CD4-positive, alpha-beta T cell (primary cell): ENCODE measurements at places on chromosomes 12 and 14.
A peak's percentile ranks its signal among the peaks of the same experiment; 100 is the strongest.

- H3K4me1 ChIP-seq: no peaks in the 10 kb centered on the region
- H3K27ac ChIP-seq: no peak overlapping the region
- H3K27me3 ChIP-seq: no peaks in the 10 kb centered on the region
- no peak overlapping the region for H3K4me3 ChIP-seq
- DNase-seq: no peak
Measured at GRCh38 chr12:127680516-127680915, 586.5 kb upstream of the TMEM132C start.

GRCh38 chr14:95445161-95445560 lies 71.3 kb downstream of the SYNE3 start:
- no peak overlapping the region for H3K4me3 ChIP-seq
- DNase-seq: no peak
- H3K27me3 ChIP-seq: no peaks in the 10 kb centered on the region
- peaks cover 68% of the 10 kb centered on the region for H3K36me3 ChIP-seq
- H3K4me1 ChIP-seq: peaks cover 8% of the 10 kb centered on the region

- DNase-seq: no peak
- peaks cover 60% of the 10 kb centered on the region for H3K4me1 ChIP-seq
- H3K27ac ChIP-seq: no peak overlapping the region
- H3K36me3 ChIP-seq: no peaks in the 10 kb centered on the region
Measured at GRCh38 chr12:11654338-11654737, 4.9 kb downstream of the ETV6 start.

- peak overlapping the region; percentile 62 for H3K27ac ChIP-seq
- no peaks in the 10 kb centered on the region for H3K36me3 ChIP-seq
- no peak overlapping the region for H3K4me3 ChIP-seq
- no peak for DNase-seq
- no peaks in the 10 kb centered on the region for H3K27me3 ChIP-seq
Measured at GRCh38 chr12:96501133-96501761, 11.9 kb downstream of the CFAP54 start.

DNA sequence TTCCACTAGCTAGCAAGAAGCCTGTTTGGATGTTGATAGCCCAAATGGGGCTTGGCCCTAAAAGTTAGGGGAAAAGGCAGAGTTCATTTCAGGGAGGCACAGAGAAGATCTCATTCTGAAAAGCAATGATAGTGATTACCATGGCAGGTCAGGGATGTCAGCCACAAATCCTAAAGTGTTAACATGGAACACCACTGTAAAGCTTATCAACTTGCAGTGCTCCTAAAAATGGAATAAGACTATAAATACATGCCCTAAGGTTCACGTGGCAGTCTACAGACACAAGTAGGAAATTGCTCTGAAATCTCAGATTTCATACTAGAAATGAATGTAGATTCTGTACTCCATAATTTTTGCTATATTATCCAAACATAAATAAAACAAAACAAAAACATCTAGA lies 280.0 kb upstream of the E2F7 start:
- H3K4me3 ChIP-seq: no peak overlapping the region
- H3K27ac ChIP-seq: no peak overlapping the region
- no peaks in the 10 kb centered on the region for H3K36me3 ChIP-seq
- no peaks in the 10 kb centered on the region for H3K27me3 ChIP-seq
- H3K4me1 ChIP-seq: no peaks in the 10 kb centered on the region

- no peaks in the 10 kb centered on the region for H3K27me3 ChIP-seq
- no peaks in the 10 kb centered on the region for H3K4me1 ChIP-seq
- H3K27ac ChIP-seq: no peak overlapping the region
- no peak for DNase-seq
- H3K36me3 ChIP-seq: no peaks in the 10 kb centered on the region
Measured at GRCh38 chr12:78622529-78623195, 241.9 kb upstream of the SYT1 start.
